ENCODE measurements at places on chromosomes 5 and 9. TPM values are rescaled to one million over a fixed set of nuclear protein-coding genes. Genes with fewer than 3 reads are reported as not detected.
A peak's percentile ranks its signal among the peaks of the same experiment; 100 is the strongest.

- no peak overlapping the region for H3K4me3 ChIP-seq
- H3K36me3 ChIP-seq = no peaks in the 10 kb centered on the region
- H3K27ac ChIP-seq = no peak overlapping the region
- no peaks in the 10 kb centered on the region for H3K27me3 ChIP-seq
Measured at GRCh38 chr5:149117970-149118369, 23.3 kb upstream of the ABLIM3 start.

Gene ANKRD31
- under 0.01 TPM for total RNA-seq

Gene GCNT4
- total RNA-seq = 0.07 TPM

- no peak overlapping the region for H3K27ac ChIP-seq
- no peaks in the 10 kb centered on the region for H3K27me3 ChIP-seq
- no peak for DNase-seq
- H3K4me1 ChIP-seq = peaks cover 10% of the 10 kb centered on the region
- H3K36me3 ChIP-seq = no peaks in the 10 kb centered on the region
Measured at GRCh38 chr5:61654876-61655275, 322.8 kb downstream of the ZSWIM6 start.

- DNase-seq = no peak
- no peak overlapping the region for H3K4me3 ChIP-seq
- H3K36me3 ChIP-seq = no peaks in the 10 kb centered on the region
- H3K4me1 ChIP-seq = peaks cover 19% of the 10 kb centered on the region
- H3K27ac ChIP-seq = no peak overlapping the region
- no peaks in the 10 kb centered on the region for H3K27me3 ChIP-seq
Measured at GRCh38 chr5:124438903-124439281, 307.5 kb downstream of the ZNF608 start.

Gene IL13
- total RNA-seq = not detected

- DNase-seq = peak; percentile 61
- H3K27ac ChIP-seq = no peak overlapping the region
- no peaks in the 10 kb centered on the region for H3K36me3 ChIP-seq
- no peak overlapping the region for H3K4me3 ChIP-seq
Measured at GRCh38 chr5:158640593-158640980, 459.1 kb downstream of the EBF1 start.

Gene AK8
- total RNA-seq = 0.83 TPM

DNA sequence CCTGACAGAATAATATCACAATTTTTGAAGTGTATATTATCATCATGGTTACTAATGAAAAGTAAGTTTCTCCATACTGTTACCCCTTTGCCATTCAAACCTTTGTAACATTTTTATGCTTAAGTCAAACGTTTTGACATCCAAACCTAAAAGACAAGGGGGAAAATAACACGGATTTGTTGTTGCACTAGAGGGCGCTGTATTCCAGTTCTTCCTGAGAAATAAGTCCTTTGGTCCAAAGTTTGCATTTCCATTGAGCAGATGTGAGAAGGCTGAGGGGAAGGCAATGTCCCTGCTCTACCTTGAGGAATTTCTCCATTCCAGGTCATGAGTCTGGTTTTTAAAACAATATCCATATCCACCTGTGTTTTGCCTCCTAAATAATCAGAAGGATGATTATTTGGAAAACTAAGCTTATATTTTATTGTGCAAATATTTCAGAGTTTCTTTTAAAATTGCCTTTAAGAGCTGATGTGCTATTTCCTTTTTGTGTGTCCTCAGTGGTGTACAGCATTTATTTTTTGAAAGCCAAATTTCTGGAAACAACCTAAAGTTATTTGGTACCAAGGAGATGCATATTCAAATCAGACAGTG, 9.7 kb downstream of the LECT2 start:
- no peaks in the 10 kb centered on the region for H3K36me3 ChIP-seq
- peaks cover 7% of the 10 kb centered on the region for H3K27me3 ChIP-seq
- peak; percentile 87 for DNase-seq
- H3K4me3 ChIP-seq = no peak overlapping the region
- H3K4me1 ChIP-seq = no peaks in the 10 kb centered on the region
- H3K27ac ChIP-seq = no peak overlapping the region

GRCh38 chr9:136725612-136726011, 13.2 kb downstream of the DIPK1B start:
- H3K27ac ChIP-seq = peak overlapping the region; percentile 40
- no peaks in the 10 kb centered on the region for H3K27me3 ChIP-seq

GRCh38 chr9:106077731-106078130, 383.4 kb downstream of the TMEM38B start:
- no peaks in the 10 kb centered on the region for H3K36me3 ChIP-seq
- no peak for DNase-seq
- no peak overlapping the region for H3K4me3 ChIP-seq

- H3K4me3 ChIP-seq = no peak overlapping the region
- H3K27me3 ChIP-seq = peaks cover 9% of the 10 kb centered on the region
- no peaks in the 10 kb centered on the region for H3K4me1 ChIP-seq
- H3K36me3 ChIP-seq = no peaks in the 10 kb centered on the region
- DNase-seq = peak; percentile 72
Measured at GRCh38 chr9:115650768-115651167, 502.8 kb upstream of the PAPPA start.

DNA sequence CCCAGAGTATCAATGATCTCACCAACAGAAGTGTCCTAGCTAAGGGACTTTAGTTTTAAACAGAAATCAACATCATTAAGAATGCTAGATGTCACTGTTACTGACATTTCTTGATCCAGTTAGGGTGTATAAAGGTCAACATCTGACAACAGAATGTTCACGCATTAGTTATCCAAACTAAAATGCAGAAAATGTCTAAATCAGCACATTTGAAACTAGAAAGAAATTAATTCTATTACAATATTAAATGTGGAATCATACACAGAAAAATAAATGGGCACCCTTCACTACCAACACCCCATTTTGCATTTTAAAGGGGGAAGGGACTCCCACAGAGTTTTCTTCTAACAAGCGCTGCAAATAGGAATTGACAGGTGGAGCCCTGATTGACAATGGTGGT, 24.5 kb downstream of the ELAVL2 start:
- H3K4me1 ChIP-seq = no peaks in the 10 kb centered on the region
- no peaks in the 10 kb centered on the region for H3K27me3 ChIP-seq
- DNase-seq = no peak
- H3K4me3 ChIP-seq = no peak overlapping the region

Gene FASTKD3
- total RNA-seq = 10.9 TPM
